ENCODE measurements at places on chromosomes 1 and 21. TPM values are rescaled to one million over a fixed set of nuclear protein-coding genes. Genes with fewer than 3 reads are reported as not detected.

DNA sequence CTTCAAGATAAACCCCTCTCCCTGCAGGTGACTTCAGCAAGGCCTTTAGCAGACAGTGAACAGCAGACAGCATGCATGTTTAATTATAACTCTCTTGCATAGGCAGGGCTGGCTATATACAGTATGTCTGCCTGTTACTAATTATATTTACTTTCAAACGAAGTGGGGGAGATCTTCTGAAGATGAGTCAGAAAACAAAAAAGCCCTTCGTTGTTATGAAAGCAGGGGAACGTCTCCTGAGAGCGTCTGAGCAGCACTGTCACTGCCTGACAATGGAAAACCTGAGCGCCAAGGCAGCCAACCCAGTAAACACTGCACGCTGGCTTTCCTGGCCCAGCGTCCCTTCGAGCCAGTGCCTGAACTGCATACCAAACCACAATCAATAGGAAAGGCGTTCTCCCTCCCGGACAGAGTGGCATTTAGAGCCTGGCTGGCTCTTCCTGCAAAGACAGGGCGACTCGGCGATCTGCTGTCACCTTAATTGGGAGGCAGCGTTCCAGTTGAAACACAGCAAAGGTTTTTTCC lies 54.1 kb downstream of the TOMM20 start:
- no peaks in the 10 kb centered on the region for H3K36me3 ChIP-seq
- peak overlapping the region; percentile 100 for H3K27ac ChIP-seq
- H3K4me3 ChIP-seq = peak overlapping the region; percentile 45
- peaks cover 42% of the 10 kb centered on the region for H3K4me1 ChIP-seq

- no peak overlapping the region for H3K27ac ChIP-seq
- no peaks in the 10 kb centered on the region for H3K4me1 ChIP-seq
- peaks cover 72% of the 10 kb centered on the region for H3K27me3 ChIP-seq
- no peaks in the 10 kb centered on the region for H3K36me3 ChIP-seq
Observed at GRCh38 chr1:26049531-26050247, 3.8 kb upstream of the SLC30A2 start.

- DNase-seq = peak; percentile 96
- no peak overlapping the region for H3K4me3 ChIP-seq
- H3K4me1 ChIP-seq = peaks cover 31% of the 10 kb centered on the region
- peak overlapping the region; percentile 26 for H3K27ac ChIP-seq
- no peaks in the 10 kb centered on the region for H3K27me3 ChIP-seq
Observed at GRCh38 chr1:1858382-1859086, 32.4 kb downstream of the GNB1 start.

GRCh38 chr1:38541223-38541622 lies 318.3 kb downstream of the RRAGC start:
- no peak overlapping the region for H3K4me3 ChIP-seq
- no peak for DNase-seq
- H3K4me1 ChIP-seq = no peaks in the 10 kb centered on the region
- no peak overlapping the region for H3K27ac ChIP-seq
- H3K27me3 ChIP-seq = no peaks in the 10 kb centered on the region
- no peaks in the 10 kb centered on the region for H3K36me3 ChIP-seq

DNA sequence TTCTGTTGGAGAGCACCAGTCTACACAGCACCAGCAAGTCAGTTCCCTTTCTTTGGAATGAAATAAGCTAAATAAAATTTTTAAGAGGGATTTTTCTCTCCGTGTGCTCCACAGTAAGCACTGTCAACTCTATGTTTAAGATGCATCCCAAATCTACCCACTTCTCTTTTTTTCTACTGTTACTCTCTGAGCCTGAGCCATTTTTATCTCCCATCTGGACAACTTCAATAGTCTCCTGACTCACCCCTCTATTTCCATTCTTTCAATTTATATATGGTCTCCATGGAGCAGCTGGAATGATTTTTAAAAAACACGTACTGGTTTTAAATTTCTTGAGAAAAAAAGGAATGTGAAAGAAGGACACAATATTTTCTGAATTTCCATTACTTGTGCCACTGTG lies 24.7 kb upstream of the CCT8 start:
- H3K36me3 ChIP-seq = no peaks in the 10 kb centered on the region
- peak; percentile 79 for DNase-seq
- peaks cover 13% of the 10 kb centered on the region for H3K4me1 ChIP-seq
- no peaks in the 10 kb centered on the region for H3K27me3 ChIP-seq
- no peak overlapping the region for H3K27ac ChIP-seq

DNA sequence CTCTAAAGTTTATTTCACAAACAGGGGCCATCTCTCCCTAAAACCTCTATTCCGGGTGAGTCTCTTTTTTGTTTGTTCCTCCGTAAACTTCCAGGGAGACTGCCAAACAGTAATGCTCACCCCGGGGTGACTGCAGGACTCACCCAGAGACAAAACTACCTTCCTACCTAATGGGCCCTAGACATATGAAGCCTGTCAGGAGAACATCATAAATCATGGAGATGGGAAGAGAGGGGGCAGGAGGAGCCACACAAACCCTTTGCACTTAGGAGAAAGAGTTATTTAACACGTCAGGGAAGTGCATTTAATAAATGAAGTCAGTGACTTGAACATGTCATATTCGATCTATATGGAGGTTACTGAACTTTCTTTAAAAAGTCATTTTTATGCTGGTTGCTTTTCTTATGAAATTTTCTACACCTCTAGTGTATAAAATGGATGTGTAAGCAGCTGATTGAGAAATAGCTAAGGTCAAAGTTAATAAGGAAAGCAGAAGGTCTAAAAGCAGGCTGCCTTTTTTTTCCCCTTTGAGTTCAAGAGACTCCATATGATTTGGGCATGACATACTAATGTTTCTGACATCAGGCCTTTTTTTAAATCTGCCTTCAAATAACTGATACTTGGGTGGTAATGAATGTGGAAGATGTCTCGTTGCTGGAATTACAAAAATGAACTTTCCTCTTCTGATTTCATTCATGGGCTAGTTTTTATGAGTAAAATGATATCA lies 286.9 kb upstream of the USP25 start:
- H3K27ac ChIP-seq = no peak overlapping the region
- DNase-seq = no peak
- no peaks in the 10 kb centered on the region for H3K27me3 ChIP-seq
- H3K36me3 ChIP-seq = no peaks in the 10 kb centered on the region

Gene ADORA3
- not detected for total RNA-seq

Gene E2F2
- total RNA-seq = 0.29 TPM

Gene OR2L2
- total RNA-seq = under 0.01 TPM

Gene TEX38
- not detected for total RNA-seq
